GM12878 (cell line): ENCODE measurements at places on chromosomes 1 and 21.

DNA sequence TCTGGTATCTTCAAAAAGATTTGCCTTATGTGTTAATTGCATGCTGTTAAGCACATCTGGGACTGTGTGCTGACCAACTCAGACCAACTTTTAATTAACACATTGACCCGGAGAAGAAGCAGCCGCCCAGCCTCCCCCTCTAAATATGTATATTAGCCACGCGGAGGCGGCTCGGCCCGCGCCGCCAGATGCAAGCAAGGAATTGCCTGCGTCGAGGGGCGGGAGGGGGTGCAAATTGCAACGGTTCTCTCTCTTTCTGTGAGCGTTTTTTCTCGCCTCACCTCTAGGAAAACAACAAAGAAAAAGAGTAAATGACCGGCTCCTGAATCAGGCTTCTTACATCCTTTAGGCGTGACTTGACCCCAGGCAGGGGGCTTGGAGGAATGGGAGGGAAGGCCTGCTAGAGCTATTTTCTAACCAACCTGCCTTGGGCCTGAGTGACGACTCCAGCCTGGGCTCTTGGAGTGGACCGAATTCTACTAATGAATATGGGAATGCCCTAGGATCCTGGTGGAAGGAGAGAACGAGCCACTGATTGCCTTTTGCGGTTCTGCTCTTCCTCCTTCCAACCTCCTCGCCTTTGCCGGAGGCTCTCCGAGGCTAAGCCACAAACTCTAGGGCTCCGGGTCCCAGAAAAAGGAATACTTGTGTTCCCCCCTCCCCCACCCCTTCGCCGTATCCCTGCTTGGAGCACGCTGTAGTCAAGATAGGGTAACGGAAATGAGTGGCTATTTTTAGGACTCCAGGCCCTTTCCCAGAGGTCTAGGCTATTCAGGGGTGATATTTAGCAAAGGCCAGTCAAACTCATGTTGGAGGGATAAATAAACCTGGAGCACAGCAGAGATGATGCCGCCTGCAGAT lies 417.0 kb upstream of the ESRRG start:
- DNase-seq: no peak

DNA sequence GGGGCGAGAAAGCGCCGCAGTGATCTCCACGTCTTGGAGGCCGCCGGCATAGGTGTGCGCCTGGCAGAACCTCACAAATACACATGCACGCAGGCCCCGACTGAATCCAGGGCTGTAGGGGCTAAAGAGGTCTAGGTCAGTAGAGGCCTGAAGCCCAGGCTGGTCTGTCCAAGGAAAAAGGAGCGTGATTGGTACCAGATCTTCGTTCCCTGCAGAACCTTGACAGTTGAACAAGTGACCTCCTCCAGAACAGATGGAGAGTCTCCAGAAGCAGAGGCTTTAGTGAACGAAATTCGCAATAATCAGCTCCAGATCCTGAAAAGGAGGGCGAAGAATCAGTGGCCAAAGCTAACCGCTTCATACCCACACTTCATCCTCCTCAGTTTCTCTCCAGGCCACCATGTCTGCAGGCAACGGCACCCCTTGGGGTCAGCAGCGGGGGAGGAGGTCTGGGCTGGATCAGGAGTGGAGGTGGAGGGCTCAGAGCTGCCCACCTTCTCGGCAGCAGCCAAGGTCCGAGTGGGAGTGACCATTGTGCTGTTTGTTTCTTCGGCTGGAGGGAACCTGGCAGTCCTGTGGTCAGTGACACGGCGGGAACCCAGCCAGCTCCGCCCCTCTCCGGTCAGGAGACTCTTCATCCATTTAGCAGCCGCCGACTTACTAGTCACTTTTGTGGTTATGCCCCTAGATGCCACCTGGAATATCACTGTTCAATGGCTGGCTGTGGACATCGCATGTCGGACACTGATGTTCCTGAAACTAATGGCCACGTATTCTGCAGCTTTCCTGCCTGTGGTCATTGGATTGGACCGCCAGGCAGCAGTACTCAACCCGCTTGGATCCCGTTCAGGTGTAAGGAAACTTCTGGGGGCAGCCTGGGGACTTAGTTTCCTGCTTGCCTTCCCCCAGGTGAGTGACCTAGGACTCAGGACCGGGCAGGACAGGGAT lies 749 bp upstream of the PEX11B start:
- no peak for DNase-seq

GRCh38 chr1:248913933-248914332 lies 7.9 kb downstream of the PGBD2 start:
- no peak for DNase-seq

GRCh38 chr21:44505673-44506278 lies 34.2 kb downstream of the KRTAP10-1 start:
- DNase-seq: no peak

GRCh38 chr1:64543831-64544230 lies 73.9 kb downstream of the CACHD1 start:
- DNase-seq: no peak

GRCh38 chr1:30145723-30146303 lies 577.6 kb downstream of the MATN1 start:
- DNase-seq: no peak

DNA sequence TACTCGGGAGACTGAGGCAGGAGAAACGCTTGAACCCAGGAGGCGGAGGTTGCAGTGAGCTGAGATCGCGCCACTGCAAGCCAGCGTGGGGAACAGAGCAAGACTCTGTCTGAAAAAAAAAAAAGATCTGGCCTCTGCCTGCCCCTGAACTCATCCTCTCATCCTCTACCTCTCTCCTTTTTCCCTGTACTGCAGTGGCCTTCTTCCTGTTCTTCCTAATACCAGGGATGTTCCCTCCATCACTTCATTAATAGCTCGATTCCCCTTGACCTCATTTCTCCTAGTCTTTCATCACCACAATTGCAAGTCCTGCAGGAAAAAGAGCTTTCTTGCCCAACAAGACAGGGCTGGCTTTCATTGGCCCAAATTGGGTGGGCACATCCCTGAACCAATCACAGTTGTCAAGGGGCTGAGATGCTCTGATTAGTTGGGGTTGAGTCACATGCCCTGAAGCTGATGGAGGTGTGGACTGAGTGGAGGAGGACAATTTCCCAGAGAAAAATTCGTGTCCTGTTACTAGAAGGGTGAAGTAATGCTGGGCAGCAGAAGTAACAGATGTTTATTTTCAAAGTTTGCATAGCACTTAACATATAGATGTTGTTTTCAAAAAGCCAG lies 86.8 kb upstream of the PUM1 start:
- DNase-seq: no peak

DNA sequence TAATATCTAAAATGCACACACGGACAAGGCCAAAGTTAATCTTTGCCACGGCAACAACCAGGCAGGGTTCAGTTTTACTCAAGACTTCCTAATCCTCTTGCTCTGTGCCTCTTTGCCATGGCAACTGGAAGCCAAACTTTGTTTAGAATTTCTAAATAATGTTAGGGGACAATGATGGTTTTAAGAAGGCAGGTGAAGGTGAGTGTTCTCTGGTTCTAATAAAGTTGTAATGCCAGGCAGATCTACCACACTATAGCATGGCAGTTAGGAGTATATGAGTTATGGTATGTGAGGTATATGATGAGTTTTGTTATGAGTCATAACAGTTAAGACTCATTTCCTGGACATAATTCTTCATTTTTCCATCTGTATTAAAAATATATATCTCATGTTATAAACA lies 2.7 kb downstream of the PTPRC start:
- no peak for DNase-seq

DNA sequence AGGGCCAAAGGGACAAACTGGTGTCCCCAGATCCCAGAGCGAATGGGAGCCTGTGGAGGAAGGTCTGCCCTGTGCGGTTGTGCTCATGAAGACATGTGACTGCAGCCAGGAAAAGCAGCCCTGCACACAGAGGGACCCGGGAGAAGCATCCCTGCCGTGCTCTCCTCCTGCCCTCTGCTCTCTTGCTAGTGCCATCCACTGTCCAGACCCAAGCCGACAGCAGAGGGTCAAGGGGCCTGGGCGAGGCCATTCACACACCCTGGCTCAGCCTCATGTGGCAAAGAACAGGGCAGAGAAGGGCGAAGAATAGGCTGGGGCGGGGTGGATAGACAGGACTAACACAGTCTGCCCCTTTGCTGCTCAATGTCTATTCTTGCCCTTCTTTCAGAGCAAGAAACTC lies 17.4 kb downstream of the DMRTB1 start:
- DNase-seq: no peak

GRCh38 chr1:162019006-162019405 lies 4.7 kb downstream of the OLFML2B start:
- DNase-seq: no peak

GRCh38 chr1:60831780-60832179 lies 250.6 kb upstream of the NFIA start:
- DNase-seq: no peak

- DNase-seq: no peak
Observed at GRCh38 chr1:61591351-61591750, 133.6 kb downstream of the TM2D1 start.

GRCh38 chr1:234772345-234773147 lies 162.6 kb upstream of the IRF2BP2 start:
- DNase-seq: peak; percentile 97

DNA sequence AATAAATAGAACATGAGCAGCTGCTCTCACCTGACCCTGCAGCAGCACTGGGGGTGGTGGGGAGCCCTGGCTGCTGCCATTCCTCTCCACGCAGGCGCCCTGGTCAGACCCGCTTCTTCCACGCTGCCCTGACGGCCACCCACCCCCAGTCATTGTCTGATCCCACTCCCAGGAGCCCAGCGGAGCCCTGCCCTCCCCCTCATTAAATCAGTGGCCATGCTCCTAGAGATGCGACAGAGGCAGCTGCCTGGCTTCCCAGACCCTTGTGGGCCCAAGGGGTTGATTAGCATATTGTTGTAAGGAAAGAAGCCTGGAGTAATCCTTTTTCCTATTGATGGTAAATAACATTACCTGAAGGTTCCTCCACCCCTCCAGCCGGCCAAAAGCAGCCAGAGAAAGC lies 301.5 kb downstream of the RRAGC start:
- no peak for DNase-seq

- DNase-seq: no peak
Observed at GRCh38 chr1:28162151-28162550, 14.3 kb downstream of the PTAFR start.

GRCh38 chr21:44838039-44838895 lies 20.4 kb upstream of the SUMO3 start:
- DNase-seq: no peak

GRCh38 chr1:158180741-158181576 lies at the start of gene CD1D:
TSS of gene CD1D (plus strand) at chr1:158180895. CDS start at chr1:158181102, 207 bp downstream.
- no peak for DNase-seq

DNA sequence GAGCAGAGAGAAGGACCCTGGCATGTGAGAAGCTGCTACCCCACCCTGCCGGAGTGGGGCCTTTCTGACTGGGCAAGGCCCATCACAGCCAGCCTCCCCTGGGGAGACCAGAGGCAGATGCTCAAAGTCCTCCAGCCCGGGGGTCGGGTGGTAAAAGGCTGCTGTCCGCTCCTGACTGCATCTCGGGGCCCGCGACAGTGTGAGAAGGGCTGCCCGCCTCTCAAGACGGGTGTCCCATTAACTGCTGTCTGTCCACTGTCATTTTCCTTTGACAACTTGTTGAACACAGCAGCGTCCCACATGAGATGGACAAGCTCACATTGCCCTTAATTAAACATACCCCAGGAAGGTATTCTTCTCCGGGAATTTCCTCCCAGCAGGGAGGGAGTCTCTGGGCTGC lies 91.4 kb upstream of the ARHGEF16 start:
- no peak for DNase-seq
